ENCODE measurements at places on chromosomes 4 and X. TPM values are rescaled to one million over a fixed set of nuclear protein-coding genes. Genes with fewer than 3 reads are reported as not detected.

The KIAA1210 gene
- total RNA-seq, result not detected

The NWD2 gene
- total RNA-seq, result not detected

The MAGEA9 gene
- total RNA-seq, result not detected

The TLR2 gene
- not detected for total RNA-seq

The CXorf38 gene
- 10.0 TPM for total RNA-seq

The FGF2 gene
- 79.5 TPM for total RNA-seq

The SSX4 gene
- not detected for total RNA-seq

The ZNF141 gene
- total RNA-seq, result 21.2 TPM

The TCP11X2 gene
- total RNA-seq, result not detected

The SRPX2 gene
- total RNA-seq, result 26.8 TPM

The CYLC1 gene
- total RNA-seq, result not detected

The SLC25A31 gene
- not detected for total RNA-seq

The PCSK1N gene
- total RNA-seq, result not detected

The MGARP gene
- 56.9 TPM for total RNA-seq

The CFAP99 gene
- not detected for total RNA-seq

The CT45A2 gene
- total RNA-seq, result not detected

The PAGE4 gene
- not detected for total RNA-seq

The DKK2 gene
- 0.82 TPM for total RNA-seq

The CT45A3 gene
- not detected for total RNA-seq

The HHIP gene
- total RNA-seq, result 16.0 TPM

The WNK3 gene
- 10.5 TPM for total RNA-seq

The SMARCA5 gene
- 53.6 TPM for total RNA-seq

The AIMP1 gene
- total RNA-seq, result 29.9 TPM

The ARR3 gene
- total RNA-seq, result not detected

The RNF113A gene
- 11.7 TPM for total RNA-seq

The RPA4 gene
- total RNA-seq, result 0.33 TPM

The ERAS gene
- total RNA-seq, result not detected

The TREX2 gene
- total RNA-seq, result not detected

The HSFX4 gene
- not detected for total RNA-seq

The GLRA3 gene
- total RNA-seq, result not detected

The BEX1 gene
- 0.36 TPM for total RNA-seq

The GAGE13 gene
- total RNA-seq, result not detected

The C4orf36 gene
- total RNA-seq, result 0.81 TPM

The RASL11B gene
- total RNA-seq, result not detected

The BEX2 gene
- total RNA-seq, result 14.3 TPM

The ARSJ gene
- 12.4 TPM for total RNA-seq

The RHOXF2B gene
- total RNA-seq, result not detected

The SLC26A1 gene
- 0.27 TPM for total RNA-seq

The PRDM8 gene
- 7.8 TPM for total RNA-seq

The ZMAT1 gene
- total RNA-seq, result 0.18 TPM

The STAP1 gene
- not detected for total RNA-seq

The BOD1L1 gene
- 41.5 TPM for total RNA-seq

The HSD17B13 gene
- total RNA-seq, result not detected

The SHISA3 gene
- 6.0 TPM for total RNA-seq

The TLR8 gene
- total RNA-seq, result not detected

The ATXN3L gene
- not detected for total RNA-seq

The AKAP14 gene
- not detected for total RNA-seq

The CCDC120 gene
- 1.2 TPM for total RNA-seq

The GRPR gene
- total RNA-seq, result not detected

The IL13RA1 gene
- 66.8 TPM for total RNA-seq

The SRPX gene
- total RNA-seq, result 142 TPM

The DNAJB14 gene
- 49.1 TPM for total RNA-seq

Data from fibroblast of the aortic adventitia (primary cell).